CD4-positive, alpha-beta T cell treated with Interleukin-4 for 1 hour (primary cell): ENCODE measurements at places on chromosomes 7 and 10.

DNA sequence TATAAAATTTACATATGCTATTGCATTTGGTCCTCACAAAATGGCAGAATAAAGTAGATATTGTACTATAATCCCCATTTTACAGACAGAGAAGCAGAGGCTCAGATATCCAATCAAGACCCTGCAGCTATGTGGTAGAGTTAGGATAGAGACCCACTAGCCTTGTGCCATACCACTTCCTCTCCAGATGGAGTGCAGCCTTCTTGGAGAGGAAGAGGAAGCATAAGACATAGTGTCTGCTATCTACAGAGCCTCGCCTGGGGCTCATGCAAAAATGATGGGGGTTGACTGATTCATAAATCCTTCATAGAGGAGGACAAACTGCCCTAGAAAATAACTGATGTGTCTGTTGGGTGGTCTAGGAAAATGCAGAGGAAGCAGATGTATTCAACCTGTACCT, 447.3 kb downstream of the KCNMA1 start:
- DNase-seq: no peak

- no peak for DNase-seq
Measured at GRCh38 chr7:108307595-108307994, 148.6 kb downstream of the NRCAM start.

- no peak for DNase-seq
Measured at GRCh38 chr10:34231441-34232180, 583.5 kb downstream of the PARD3 start.

GRCh38 chr7:75762350-75762917, 9.6 kb downstream of the CCL26 start:
- no peak for DNase-seq

DNA sequence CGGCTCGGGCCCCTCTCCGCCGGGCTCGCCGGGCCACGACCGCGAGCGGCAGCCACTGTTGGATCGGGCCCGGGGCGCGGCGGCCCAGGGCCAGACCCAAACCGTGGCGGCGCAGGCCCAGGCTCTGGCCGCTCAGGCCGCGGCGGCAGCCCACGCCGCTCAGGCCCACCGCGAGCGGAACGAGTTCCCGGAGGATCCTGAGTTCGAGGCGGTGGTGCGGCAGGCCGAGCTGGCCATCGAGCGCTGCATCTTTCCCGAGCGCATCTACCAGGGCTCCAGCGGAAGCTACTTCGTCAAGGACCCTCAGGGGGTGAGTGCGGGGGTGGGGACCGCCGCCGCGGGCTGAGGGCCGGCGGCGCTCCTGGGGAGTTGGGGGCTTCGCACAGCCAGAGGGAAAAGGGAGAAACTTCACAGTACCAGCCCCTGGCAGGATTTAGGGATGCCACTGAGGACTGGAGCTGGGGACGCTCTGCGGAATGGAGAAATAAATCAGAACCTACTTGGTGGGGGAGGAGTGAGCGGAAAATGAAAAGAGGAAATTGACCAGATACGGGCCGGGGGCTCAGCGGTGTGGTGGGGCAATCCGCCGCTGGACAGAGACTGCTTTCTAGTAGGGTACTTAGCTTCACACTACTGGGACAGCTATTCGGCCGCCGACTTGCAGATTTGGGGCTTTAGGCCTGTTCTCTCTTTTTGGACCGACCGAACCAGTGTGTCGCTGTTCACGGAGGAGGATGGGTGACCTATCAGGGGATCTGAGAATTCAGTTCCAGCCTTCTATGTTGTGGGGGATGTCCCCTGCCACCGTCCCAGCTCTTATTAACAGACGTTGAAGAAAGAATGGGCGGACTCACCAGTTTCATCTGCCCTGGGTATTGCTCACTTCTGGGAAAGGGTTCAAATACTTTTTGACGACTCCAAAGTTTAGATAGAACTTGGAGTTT, 669 bp downstream of the PI4K2A start:
- DNase-seq: peak; percentile 21
